Kidney (tissue), 22 donors: ENCODE measurements at places on chromosomes 11 and 22. TPM values are rescaled to one million over a fixed set of nuclear protein-coding genes. Genes with fewer than 3 reads are reported as not detected.

- no peak for DNase-seq
Measured at GRCh38 chr11:58075781-58076180, 45.0 kb downstream of the OR6Q1 start.

The NEFH gene
- total RNA-seq, result 0.60 TPM

DNA sequence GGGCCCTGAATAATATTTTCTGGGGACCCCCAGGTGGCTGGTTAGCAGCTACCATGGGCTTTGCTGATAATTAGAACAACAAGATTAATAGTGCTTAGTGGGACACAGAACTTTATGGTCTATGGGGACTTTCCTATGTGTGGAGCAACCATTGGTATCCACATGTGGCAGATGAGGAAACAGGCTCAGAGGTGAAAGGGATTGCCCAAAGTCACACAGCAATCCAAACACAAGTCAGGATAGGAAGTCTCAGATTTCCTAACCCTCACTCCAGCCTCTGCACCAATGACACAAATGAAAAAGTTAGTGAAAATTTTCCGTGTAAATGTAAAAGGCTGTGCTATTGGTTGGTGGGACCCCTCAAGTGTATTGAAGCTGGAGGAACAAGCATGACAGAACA is 15.3 kb upstream of the SLCO2B1 start:
- DNase-seq, result no peak

DNA sequence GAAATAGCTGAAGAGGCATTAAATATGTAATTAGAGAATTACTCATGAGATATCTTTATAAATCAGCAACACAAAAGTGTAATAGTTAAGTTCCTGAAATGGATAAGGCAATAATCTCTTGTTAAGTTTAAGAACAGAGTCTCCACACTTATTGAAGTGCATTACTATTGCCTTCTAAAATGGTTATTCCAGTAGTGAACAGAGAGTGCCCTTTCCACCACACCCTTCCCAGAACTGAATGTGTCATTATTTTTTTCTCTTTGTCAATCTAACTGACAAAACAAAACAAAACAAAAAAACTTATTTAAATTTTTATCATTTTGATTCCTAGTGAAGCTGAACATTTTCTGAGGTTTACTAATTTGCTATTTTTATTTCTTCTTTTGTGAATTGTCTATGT is 9.2 kb upstream of the PRRG4 start:
- no peak for DNase-seq

GRCh38 chr11:117300283-117300663 is 9.1 kb downstream of the BACE1-AS start:
- DNase-seq, result peak; percentile 87

The TUB gene
- 6.8 TPM for total RNA-seq

DNA sequence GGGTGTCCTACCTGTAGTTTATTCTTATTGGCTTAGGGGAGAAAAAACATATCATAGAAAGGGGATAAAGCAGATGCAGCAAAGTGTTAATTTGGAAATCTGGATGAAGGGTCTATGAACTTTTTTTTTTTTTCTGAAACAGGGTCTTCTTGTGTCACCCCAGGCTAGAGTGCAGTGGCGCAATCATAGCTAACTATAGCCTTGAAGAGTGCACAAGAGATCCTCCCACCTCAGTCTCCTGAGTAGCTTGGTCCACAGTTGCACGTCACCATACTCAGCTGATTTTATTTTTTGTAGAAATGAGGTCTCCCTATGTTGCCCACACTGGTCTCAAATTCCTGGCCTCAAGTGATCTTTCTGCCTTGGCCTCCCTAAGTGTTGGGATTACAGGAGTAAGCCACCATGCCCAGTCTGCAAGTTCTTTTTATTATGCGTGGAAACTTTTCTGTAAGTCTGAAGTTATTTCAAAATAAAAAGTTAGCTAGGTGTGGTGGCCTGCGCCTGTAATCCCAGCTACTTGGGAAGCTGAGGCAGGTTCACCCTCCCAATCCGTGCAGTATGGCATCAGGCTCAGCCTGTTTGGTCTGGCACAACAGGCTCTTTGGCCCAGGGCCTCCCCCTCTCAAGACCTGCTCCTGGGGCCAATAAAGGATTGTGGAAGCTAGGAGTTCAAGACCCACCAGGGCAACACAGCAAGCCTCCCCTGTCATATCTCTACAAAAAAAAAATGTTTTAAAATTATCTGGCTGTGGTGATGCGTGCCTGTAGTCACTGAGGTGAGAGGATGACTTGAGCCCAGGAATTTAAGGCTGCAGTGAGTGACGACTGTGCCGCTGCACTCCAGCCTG is 111.9 kb downstream of the MED15 start:
- DNase-seq, result no peak

- DNase-seq, result no peak
Measured at GRCh38 chr11:12196308-12196707, 85.9 kb downstream of the MICAL2 start.

DNA sequence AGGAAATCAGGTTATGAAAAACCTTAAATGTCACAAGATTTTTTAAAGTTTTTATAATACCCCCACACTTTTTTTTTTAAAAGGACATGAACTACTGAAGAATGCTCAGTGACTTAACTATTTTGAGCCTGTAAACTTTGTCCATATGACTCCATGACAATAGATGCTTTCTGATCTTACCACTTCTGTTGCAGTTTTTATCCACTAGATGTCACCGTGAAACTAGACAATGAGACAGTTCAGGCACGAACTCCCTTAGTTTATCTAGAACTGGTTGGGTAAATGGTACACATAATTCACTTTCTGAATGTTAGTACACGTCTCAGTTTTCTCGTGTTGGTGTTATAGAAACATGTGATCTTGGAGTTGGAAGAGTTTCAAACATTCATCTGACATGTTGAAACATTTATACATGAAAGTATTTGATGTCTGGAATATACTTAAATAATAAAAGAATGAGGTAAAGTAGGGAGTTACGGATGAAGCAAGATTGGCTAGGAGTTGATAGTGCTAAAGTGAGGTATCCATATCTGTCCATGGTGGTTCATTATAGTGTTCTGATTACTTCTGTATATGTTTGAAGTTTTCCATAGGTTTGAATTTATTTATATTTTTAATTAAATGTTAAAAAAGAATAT is 8.1 kb downstream of the CCDC15 start:
- peak; percentile 86 for DNase-seq

DNA sequence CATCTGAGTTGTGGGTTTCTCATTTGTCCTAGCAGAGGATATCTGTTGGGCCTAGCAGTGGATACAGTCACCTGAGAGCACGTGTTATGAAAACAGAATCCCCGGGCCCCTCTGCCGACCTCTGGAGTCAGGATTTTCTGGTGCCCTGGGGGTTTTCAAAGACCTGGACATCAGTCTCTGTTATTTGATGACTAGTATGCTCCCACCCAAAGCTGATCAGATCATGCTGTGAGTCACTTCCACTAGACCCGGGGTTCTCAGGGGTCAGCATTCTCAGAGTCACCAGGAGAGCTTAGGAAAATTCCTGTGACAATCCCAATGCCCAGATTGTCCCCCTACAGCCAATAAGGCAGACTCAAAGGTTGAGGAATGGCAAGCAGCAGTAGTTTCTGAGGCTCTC is 38.7 kb downstream of the KCNJ1 start:
- no peak for DNase-seq

The MPST gene
- 44.4 TPM for total RNA-seq

The VWCE gene
- 1.2 TPM for total RNA-seq

DNA sequence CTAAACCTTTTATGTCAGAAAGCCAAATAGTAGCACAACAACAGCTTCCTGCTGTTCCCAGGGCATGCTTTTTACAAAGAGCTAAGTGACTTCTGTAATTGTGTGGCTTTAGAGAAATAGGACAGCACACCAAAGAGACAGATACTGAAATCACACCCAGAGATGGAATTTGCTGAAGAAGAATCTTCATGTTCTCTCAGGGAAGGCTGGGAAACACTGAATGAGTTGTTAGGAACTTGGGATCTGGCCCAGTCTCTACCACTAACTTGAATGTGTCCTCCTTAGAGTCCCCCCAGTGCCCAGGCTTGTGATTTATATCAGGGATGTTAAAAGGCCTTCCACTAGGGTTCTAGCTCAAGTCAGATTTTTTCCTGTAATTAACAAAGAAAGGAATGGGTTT is 175.2 kb downstream of the DBX1 start:
- no peak for DNase-seq
